Frontal cortex (tissue), 4 donors: ENCODE measurements at places on chromosomes 12 and 14.
A peak's percentile ranks its signal among the peaks of the same experiment; 100 is the strongest.

- no peak for DNase-seq
These were observed 10.0 kb downstream of the NYNRIN start for GRCh38 chr14:24408764-24409163.

- no peak for DNase-seq
These were observed 727 bp downstream of the LDHB start for GRCh38 chr12:21656905-21657325.

DNA sequence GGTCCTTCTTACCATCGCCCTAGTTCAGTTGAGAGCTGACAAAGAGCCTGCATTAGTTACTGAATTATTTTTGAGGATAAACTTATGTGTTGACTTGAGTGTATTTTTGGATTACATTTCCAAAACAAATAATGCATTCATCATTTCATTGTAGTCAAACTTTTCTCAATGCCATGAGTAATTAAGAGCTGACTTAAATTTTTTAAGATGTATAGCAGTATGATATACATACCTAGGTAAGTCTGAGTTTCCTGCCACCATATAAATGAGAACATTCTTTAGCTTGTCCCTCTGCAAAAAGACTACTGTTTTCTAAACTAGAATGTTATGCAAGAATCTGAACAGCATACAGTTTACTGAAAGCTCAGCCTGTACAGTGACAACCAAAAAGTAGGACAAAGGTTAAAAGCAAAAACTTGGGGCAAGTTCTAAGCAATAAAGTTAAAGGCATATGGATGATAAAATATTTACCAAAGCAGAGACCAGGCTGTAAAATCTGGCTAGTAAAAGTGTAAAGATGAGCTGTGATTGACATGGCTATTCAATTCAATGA lies 82.1 kb upstream of the FERMT2 start:
- DNase-seq: no peak

DNA sequence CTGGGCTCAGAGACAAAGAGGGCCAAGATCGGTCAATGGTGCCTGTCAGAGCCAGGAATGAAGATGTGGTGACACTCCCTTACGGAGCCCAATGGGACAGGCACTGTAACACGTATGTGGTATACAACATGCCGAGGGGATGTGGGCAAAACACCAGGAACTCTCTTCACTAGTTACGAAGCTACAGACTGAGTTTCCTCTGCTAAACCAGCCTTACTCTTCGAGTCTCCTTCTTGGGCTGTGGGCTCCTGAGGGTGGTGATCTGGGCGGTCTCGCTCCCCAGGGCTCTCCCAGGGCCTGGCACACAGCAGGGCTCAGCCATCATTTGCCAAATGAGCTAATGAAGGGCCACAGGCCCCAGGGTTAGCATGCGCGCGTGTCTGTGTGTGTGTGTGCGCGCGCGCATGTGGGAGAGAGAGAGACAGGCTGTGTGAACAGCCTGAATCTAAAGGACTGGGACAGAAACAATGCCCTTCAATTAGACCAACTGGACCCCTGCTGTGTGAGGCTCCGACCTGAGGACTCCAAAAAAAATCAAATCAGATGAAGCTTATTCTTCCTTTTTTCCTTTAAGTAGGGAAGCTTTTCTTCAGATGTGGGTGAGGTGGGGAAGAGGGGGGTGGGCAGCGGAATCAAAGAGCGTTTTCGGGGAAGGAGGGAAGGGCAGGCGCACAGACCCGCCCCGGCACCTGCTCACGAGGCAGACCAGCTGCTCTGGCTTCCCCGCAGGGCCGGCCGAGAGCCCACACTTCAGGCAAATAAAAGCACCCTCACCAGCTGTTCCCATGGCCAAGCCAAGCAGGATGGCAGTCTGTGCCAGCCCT lies 42.5 kb downstream of the CCDC88C start:
- DNase-seq: no peak

DNA sequence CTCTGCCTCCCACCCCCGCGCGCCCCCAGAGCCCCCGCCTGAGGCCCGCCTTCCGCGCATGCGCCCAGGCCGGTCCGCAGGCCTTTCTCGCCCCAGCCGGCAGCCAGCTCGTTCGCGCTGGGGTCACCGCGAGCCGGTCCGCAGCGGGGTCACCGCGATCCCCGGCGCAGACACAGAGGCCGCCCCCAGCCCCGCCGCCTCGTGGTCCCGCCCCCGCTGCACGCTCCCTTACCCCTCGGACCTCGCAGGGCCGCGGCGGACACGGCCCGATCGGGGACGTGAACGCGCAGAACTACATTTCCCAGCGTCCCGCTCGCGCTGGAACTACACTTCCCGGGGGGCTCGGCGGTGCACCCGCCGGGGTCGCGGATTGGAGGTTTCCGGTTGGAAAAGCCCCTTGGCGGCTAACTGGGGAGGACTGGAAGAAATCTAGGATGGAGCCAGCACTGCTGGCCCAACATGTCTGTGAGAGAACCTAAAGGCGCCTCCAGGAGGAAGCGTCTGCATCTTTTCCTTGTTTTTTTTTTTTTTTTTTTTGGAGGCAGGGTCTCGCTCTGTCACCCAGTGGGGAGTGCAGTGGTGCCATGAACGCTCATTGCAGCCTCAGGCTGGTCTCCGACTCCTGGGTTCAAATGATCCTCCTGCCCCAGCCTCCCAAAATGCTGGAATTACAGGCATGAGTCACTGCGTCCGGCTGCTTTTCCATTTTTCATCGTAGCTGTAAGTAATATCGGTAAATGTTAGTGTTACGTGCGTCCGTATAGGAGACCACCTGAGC lies at the start of gene ZNF605:
Gene ZNF605 (minus strand): TSS at position 296 of the 778 bp plus-strand sequence. CDS start 10,671 bp downstream, outside the sequence.
- peak; percentile 94 for DNase-seq

DNA sequence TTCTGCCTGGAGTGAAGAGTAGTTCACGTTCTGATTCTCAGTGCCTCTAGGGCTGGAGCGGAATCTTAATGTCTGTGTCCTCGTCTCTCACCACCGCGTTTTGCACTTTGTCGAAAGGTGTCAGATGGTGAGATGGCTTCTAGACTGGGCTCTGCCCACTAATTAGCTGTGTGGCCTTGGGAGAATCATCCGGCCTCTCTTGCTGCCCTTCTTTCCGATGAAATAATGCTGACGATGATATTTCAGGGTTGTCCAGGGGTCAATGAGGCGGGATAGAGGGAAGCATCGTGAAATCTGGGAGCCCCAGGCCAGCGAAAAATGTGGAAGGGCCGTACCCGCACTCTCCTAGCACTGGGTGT lies 811 bp upstream of the GALNT16 start:
- DNase-seq: no peak

- DNase-seq: no peak
These were observed 381 bp downstream of the YY1 start for GRCh38 chr14:100239211-100239839.

- DNase-seq: no peak
These were observed 912.8 kb downstream of the GALC start for GRCh38 chr14:87080146-87080545.

GRCh38 chr12:89678225-89678624 lies 30.4 kb downstream of the ATP2B1 start:
- DNase-seq: no peak

- DNase-seq: no peak
These were observed 1.1 kb upstream of the PRKAG1 start for GRCh38 chr12:49019443-49020324.

DNA sequence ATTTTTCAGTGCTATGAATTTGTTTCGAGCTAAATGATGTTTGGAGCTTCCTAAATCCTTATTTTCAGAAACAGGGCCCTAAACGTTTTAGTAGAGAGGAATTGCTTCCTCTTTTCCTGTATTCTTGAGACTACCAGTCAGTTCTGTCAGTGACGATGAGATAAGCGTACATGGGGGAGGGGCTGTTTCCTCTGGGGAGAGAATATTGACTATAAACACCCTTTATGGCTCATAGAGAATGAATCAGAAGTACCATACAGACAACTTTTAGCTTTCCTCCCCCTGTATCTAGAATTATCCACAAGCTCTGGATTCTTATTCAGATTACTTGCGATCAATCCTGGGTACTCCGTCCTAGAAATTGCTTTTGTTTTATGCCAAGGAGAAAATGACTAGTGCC lies 5.1 kb downstream of the TBK1 start:
- DNase-seq: no peak
